Hepatocyte (in vitro differentiated cells): ENCODE measurements at places on chromosomes 2 and 18. TPM values are rescaled to one million over a fixed set of nuclear protein-coding genes. Genes with fewer than 3 reads are reported as not detected.

The CTNNA2 gene
- 0.79 and 1.1 TPM in 2 replicates for polyA plus RNA-seq

GRCh38 chr2:47422560-47422959 lies 19.6 kb downstream of the MSH2 start:
- no peak overlapping the region for H3K4me3 ChIP-seq
- H3K27me3 ChIP-seq: no peaks in the 10 kb centered on the region
- no peak for DNase-seq
- no peaks in the 10 kb centered on the region for H3K4me1 ChIP-seq
- H3K36me3 ChIP-seq: no peaks in the 10 kb centered on the region
- no peak overlapping the region for H3K27ac ChIP-seq

The ATP6V1C2 gene
- 1.3 and 2.0 TPM in 2 replicates for polyA plus RNA-seq

DNA sequence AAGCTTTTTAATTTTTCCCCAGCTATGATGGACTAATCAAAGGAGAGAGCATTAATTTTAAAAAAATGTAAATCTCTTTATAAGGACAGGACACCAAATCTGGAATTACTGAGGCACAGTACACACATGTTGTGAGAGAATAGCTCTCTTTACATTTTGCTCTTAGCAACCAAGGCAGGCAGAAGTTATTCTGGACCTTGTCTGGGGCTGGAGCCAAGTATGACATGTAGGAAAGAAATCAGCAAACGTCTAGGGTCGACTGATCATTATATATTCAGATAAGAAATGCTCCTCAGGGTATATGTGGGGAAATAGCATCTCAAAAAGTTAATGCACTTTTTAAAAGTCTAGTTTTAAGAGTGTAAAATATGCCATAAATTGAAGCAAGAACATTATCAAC lies 1330.0 kb upstream of the CELF4 start:
- H3K36me3 ChIP-seq: no peaks in the 10 kb centered on the region
- no peaks in the 10 kb centered on the region for H3K27me3 ChIP-seq
- DNase-seq: no peak
- H3K4me3 ChIP-seq: no peak overlapping the region

The CTDSP1 gene
- polyA plus RNA-seq: 48.4 and 53.1 TPM in 2 replicates

The PFN4 gene
- 0.75 and 1.7 TPM in 2 replicates for polyA plus RNA-seq

The SH3RF3 gene
- polyA plus RNA-seq: 1.1 and 1.9 TPM in 2 replicates

The CD8B gene
- 1.1 and 3.0 TPM in 2 replicates for polyA plus RNA-seq

DNA sequence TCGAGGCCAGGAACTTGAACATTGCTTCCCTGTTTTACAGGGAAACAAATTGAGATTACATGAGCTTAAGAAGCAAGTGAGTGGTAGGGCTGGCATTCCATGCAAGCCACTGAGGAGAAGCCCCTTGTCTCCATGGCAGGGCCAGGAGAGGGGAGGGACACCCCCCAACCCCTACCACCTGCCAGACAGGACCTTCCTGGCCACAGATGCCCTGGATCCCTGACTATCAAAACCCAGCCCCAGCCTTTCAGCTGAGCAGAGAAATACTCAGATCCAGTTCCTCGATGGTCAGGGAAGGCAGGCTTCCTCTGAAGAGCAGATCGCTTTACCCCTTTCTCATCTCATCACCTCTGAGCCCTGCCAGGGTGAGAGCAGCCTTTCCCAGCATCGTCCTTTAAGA lies 53.8 kb upstream of the ALPP start:
- no peak overlapping the region for H3K4me3 ChIP-seq
- no peak overlapping the region for H3K27ac ChIP-seq
- no peaks in the 10 kb centered on the region for H3K4me1 ChIP-seq
- no peak for DNase-seq
- no peaks in the 10 kb centered on the region for H3K36me3 ChIP-seq

DNA sequence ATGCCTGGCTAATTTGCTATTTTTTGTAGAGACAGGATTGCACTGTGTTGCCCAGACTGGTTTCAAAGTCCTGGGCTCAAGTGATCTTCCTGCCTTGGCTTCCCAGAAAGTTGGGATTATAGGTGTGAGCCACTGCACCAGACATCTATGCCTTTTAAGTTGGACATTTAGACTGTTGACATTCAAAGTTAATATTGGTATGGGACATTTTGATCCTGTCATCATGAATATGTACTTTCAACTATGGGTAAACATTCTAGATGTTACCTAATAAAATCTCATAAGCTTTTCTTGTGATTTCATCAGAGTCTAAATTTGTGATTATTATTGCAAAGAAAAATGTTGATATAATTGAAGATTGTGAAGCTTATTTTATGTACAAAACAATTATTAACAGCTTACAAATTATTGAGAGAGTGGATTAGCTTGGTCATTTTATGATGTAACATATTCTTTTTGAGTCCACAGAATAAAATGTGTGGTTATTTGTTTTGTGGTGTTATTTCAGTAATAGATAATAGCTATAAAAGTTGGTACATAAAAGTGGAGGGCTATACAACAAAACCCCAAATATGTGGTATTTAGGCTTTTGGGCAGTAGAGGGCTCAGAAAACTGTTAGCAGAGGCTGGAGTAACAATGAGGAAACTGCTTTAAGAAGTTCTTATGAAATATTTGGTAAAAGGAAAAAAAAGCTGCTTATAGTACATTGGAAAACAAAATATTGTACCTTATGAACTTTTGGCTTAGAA lies 41.4 kb downstream of the STARD6 start:
- H3K4me1 ChIP-seq: no peaks in the 10 kb centered on the region
- no peaks in the 10 kb centered on the region for H3K27me3 ChIP-seq
- no peak for DNase-seq
- H3K36me3 ChIP-seq: no peaks in the 10 kb centered on the region
- H3K4me3 ChIP-seq: no peak overlapping the region

The CYP26B1 gene
- 2.3 and 3.9 TPM in 2 replicates for polyA plus RNA-seq

The AQP12A gene
- not detected in 2 replicates for polyA plus RNA-seq

The UCN gene
- polyA plus RNA-seq: 1.0 and 2.6 TPM in 2 replicates

DNA sequence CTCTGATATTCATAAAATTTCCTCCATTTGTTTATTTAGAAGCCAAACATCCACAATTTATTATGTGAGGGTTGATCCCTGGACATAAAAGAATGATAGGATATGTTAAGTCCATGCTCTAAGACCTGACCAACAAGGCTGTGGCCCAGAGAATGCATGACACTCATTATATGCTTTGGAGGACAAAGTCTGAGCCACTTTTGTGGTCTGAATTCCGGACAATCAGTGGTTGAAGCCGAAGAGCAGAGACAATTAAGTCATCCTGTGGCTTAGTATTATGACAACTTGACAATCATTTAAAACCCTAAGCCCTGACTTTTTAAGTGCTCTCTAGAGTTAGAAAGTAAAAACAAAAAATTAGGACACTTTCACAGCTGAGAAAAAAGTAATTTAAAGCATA lies 483.3 kb downstream of the PLCL1 start:
- no peak overlapping the region for H3K27ac ChIP-seq
- H3K36me3 ChIP-seq: no peaks in the 10 kb centered on the region
- DNase-seq: no peak
- peaks cover 3% of the 10 kb centered on the region for H3K27me3 ChIP-seq

GRCh38 chr2:9780368-9781130 lies 62.7 kb upstream of the TAF1B start:
- H3K27me3 ChIP-seq: no peaks in the 10 kb centered on the region
- DNase-seq: no peak
- no peaks in the 10 kb centered on the region for H3K36me3 ChIP-seq
- H3K27ac ChIP-seq: no peak overlapping the region

DNA sequence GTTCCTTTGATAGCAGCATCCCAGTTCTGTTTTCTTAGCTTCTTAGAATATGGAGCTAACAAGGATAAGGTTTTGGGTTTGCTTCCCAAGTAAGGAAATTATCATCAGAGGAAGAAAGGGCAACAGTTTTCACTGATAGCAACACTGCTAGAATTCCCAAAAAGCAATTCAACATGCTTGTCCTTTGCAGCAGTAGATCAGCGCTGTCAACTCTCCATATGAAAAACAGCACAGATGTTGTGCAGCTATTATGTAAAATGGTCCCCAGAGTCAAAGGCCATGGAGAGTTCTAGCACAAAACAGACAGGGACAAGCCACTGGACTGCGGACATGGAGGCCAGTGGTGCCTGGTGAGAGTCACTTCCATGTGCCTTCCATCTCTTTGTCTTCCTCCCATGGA lies 135.9 kb upstream of the RNF152 start:
- no peak overlapping the region for H3K27ac ChIP-seq
- H3K27me3 ChIP-seq: no peaks in the 10 kb centered on the region
- H3K4me1 ChIP-seq: no peaks in the 10 kb centered on the region
- no peak overlapping the region for H3K4me3 ChIP-seq
- no peaks in the 10 kb centered on the region for H3K36me3 ChIP-seq
- DNase-seq: no peak

GRCh38 chr2:209876211-209876610 lies 104.6 kb downstream of the UNC80 start:
- H3K36me3 ChIP-seq: no peaks in the 10 kb centered on the region
- no peak for DNase-seq
- no peaks in the 10 kb centered on the region for H3K4me1 ChIP-seq
- no peaks in the 10 kb centered on the region for H3K27me3 ChIP-seq

The CTLA4 gene
- not detected in 2 replicates for polyA plus RNA-seq

- DNase-seq: no peak
- H3K27me3 ChIP-seq: no peaks in the 10 kb centered on the region
- no peak overlapping the region for H3K4me3 ChIP-seq
- no peaks in the 10 kb centered on the region for H3K4me1 ChIP-seq
- no peak overlapping the region for H3K27ac ChIP-seq
These were observed 327.2 kb downstream of the SATB2 start for GRCh38 chr2:199130501-199130900.

DNA sequence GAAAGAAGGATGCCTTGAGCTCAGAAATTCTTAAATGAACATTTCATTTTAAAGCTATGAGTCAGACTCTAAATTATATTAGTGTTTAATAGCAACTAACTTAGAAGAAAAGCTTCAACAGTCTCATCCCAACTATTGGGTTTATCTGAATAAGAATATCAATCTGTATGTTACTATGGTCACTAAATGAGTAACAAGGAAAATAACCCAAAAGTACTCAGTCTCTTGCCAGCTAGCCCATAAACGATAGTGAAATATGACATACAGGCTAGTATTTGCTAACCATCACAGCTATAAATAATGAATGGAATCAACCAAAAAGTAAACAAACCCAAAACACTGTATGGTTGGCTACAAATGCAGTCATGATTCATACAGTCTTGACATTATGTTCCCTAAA lies 174.9 kb downstream of the RAB3GAP1 start:
- H3K27ac ChIP-seq: no peak overlapping the region
- DNase-seq: no peak
- H3K4me3 ChIP-seq: no peak overlapping the region
- no peaks in the 10 kb centered on the region for H3K27me3 ChIP-seq
- no peaks in the 10 kb centered on the region for H3K36me3 ChIP-seq
- H3K4me1 ChIP-seq: no peaks in the 10 kb centered on the region

GRCh38 chr2:238287737-238288649 lies at the start of gene PER2:
Gene PER2, minus strand, starts transcription at chr2:238288610. Its CDS starts 10,674 bp downstream, at chr2:238277936.
- DNase-seq: peak; percentile 91
- H3K4me1 ChIP-seq: peaks cover 48% of the 10 kb centered on the region
- no peaks in the 10 kb centered on the region for H3K27me3 ChIP-seq
- H3K4me3 ChIP-seq: peak within 1 kb of the TSS; percentile 92

DNA sequence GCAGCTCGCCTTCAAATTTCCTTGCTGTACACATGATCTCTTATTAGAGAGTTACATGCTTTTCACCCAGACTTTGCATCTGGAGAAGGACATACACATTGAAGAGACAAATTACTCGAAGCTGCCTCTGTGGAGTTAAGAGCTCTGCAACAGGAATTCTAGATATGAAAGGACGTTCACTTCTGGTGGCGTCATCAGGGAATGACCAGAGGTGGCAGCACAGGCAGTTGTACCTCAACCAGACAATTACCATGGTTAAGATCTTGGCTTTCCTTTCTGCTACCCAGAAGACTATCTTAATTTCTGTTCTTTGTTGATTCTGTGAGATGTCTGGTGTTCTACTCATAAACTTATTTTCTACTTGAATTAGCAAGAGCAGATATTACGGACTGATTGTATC lies 39.1 kb upstream of the MC4R start:
- peak; percentile 7 for DNase-seq
- no peak overlapping the region for H3K27ac ChIP-seq
- no peaks in the 10 kb centered on the region for H3K36me3 ChIP-seq
- H3K4me1 ChIP-seq: no peaks in the 10 kb centered on the region
- no peak overlapping the region for H3K4me3 ChIP-seq
- H3K27me3 ChIP-seq: no peaks in the 10 kb centered on the region

The SIX3 gene
- polyA plus RNA-seq: not detected in 2 replicates

GRCh38 chr2:181910028-181910831 lies 18.7 kb downstream of the ITPRID2 start:
- H3K36me3 ChIP-seq: no peaks in the 10 kb centered on the region
- H3K4me3 ChIP-seq: no peak overlapping the region
- H3K27ac ChIP-seq: no peak overlapping the region
- no peaks in the 10 kb centered on the region for H3K27me3 ChIP-seq
- H3K4me1 ChIP-seq: no peaks in the 10 kb centered on the region

The SALL3 gene
- polyA plus RNA-seq: 0.54 and 1.1 TPM in 2 replicates

The ABHD1 gene
- 0.58 and 1.1 TPM in 2 replicates for polyA plus RNA-seq

DNA sequence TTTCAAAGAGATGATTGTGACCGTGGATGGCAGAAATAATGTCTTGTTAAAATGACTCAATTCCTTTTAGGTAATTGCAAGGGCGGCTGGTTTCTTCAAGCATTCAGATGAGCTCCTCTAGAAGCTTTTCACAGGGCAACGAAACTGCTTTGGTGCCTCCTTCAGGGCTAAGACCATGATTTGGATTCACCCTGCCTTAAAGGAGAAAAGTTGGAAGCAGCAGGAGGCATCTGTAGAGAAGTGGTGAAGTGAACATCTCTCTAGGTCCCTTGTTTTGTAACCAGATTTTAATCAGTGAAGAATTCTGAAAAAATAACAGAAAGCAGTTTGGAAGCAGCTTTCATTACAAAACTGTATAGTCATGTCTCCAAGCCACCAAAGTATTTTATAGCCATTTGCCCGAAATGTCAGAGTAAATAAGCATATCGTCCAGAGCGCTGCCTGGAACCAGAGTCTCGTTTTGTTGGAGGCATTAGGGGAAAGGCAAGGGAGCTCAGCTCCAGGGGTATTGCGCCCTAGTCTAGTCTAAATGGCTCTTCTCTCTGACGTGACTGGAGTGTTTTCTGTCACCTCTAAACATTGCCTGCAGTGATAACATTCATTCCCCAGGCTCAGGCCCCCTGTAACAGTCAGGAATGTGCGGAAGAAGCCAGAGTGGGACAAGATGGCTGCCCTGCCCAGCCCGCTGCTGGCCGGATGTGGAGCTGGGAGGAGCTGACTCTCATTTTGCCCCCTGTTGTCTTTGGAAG lies 57.8 kb upstream of the ITGB6 start:
- no peaks in the 10 kb centered on the region for H3K27me3 ChIP-seq
- peaks cover 3% of the 10 kb centered on the region for H3K4me1 ChIP-seq
- H3K27ac ChIP-seq: peak overlapping the region; percentile 42
- no peak for DNase-seq
- no peak overlapping the region for H3K4me3 ChIP-seq
- H3K36me3 ChIP-seq: no peaks in the 10 kb centered on the region

DNA sequence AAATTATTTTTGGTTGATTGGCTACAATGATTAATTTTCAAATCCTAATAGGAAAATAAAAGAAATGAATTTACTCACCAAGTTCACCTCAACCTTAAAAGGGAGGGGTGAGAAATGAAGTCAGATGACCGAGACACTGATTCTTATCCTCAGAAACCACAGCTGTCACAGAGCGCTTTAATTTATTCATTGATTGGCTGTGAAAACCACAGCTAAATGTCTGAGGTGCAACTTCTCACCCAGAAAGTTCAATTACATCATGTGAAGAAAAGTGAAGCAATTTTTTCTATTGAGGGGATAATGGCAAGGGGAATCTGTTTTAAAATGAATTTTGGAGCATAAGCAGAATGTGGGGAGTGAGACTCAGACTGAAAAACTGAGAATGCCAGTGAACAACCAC lies 128.4 kb downstream of the RNF152 start:
- H3K4me1 ChIP-seq: peaks cover 4% of the 10 kb centered on the region
- H3K36me3 ChIP-seq: no peaks in the 10 kb centered on the region
- DNase-seq: no peak

GRCh38 chr2:24272907-24273306 lies 87.4 kb downstream of the ITSN2 start:
- no peaks in the 10 kb centered on the region for H3K36me3 ChIP-seq
- no peaks in the 10 kb centered on the region for H3K27me3 ChIP-seq
